Small intestine (tissue), 16 donors: ENCODE measurements at places on chromosomes 12 and 14. TPM values are rescaled to one million over a fixed set of nuclear protein-coding genes. Genes with fewer than 3 reads are reported as not detected.
A peak's percentile ranks its signal among the peaks of the same experiment; 100 is the strongest.

Gene CCDC198
- polyA plus RNA-seq = 90.1 TPM

Gene PSMC6
- 90.1 TPM for polyA plus RNA-seq

Gene DHH
- polyA plus RNA-seq = 2.3 TPM

Gene RTL1
- polyA plus RNA-seq = 0.18 TPM

Gene CLEC1A
- polyA plus RNA-seq = not detected

Gene TAS2R43
- not detected for polyA plus RNA-seq

Gene RNF34
- 31.1 TPM for polyA plus RNA-seq

DNA sequence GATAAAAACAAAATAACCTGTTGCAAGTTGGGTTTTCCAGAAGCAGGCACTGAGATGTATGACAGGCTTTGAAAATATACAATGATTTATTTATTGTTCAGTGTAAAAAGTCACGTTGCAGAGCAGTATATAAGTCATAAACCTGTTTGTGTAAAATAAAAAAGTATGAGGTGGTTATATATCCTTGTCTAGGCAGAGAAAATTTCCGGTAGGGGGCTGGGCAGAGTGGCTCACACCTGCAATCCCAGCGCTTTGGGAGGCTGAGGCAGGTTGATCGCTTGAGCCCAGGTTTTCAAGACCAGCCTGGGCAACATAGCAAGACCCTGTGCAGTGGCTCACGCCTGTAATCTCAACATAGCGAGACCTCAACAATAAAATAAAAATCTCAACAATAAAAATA is 16.2 kb upstream of the PPP1CC start:
- no peak for DNase-seq

DNA sequence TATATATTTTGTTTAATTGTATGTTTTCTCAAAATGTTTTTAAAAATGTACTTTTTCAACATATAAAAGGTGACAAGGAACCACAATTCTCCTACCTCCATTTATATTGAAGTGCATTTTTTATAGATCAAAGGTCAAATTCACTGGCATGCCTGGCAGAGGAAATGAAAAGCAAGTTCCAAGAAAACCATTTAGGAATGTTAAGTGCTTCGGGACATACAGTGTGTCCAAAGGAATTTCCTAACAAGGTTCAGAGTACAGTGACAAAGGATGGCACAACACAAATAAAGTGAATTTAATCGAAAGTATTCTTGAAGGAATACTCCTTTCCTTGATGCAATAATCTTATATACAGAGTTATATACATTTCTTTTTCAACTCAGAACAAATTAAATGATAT is 242.3 kb downstream of the CCER1 start:
- DNase-seq = no peak

DNA sequence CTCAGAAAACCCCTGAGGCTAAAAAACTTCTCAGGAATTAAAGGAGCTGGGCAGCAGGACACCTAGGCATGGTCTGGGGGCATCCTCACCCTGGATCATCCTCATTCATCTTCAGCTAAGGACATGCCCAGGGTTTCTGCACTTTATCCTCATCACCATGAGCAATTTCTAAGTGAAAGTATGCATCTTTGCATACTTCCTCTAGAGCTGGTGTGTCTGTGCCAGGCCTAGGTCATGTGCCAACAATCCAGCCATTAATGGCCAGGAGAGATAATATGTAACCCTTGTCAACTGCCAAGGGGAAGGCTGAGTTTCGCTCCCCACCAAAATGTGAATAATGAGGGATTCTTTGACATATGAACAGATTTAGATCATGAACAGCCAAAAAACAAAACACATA is 160.5 kb downstream of the KITLG start:
- no peak for DNase-seq

DNA sequence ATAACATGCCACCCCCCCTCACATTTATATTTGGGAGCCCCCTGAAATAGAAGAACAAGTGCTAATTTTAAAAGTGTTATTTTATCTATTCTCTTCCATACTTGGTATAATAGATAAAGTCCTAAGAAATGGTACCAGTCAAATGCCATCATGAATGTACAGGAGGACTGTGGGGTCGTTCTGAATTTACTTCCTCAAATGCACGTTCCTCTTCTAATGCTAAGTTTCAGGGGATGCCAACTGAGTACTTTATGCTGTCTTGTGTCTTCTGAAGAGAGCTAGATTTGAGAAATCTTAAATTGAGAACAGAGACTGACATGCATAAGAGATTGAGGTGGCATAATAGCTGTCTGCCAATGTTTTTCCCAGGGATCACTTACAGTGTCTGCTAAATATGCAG is 59.0 kb downstream of the CFAP54 start:
- DNase-seq = no peak

GRCh38 chr12:2583091-2583497 is 211.7 kb upstream of the FKBP4 start:
- peak; percentile 64 for DNase-seq

GRCh38 chr12:18207266-18207665 is 54.1 kb upstream of the PIK3C2G start:
- DNase-seq = no peak

DNA sequence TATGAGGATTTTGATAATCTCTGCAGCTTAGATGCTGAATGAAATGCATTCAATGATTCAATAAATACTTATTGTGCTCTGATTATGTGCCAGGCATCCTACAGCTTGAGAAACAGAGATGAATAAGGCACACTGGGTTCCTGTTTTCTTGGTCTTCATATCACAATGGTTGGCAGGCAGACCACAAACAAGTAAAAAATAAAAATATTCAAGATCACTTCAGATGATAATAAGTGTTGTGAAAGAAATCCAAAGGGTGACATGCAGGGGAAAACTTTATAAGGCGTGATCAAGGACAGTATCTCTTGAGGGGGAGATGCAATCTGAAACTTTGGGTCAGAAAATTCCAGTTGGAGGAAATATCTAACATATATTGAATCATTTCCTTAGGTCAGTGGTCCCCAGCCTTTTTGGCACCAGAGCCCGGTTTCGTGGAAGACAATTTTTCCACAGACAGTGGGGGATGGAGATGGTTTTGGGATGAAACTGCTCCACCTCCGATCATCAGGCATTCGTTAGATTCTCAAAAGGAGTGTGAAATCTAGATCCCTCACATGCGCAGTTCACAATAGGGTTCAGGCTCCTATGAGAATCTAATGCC is 73.7 kb upstream of the RAP1B start:
- DNase-seq = no peak

GRCh38 chr12:111093428-111094142 is 173.2 kb upstream of the MYL2 start:
- no peak for DNase-seq

GRCh38 chr12:118035190-118036041 is 18.9 kb downstream of the RFC5 start:
- peak; percentile 6 for DNase-seq

- DNase-seq = no peak
Observed at GRCh38 chr14:31051023-31051422, 24.8 kb upstream of the STRN3 start.

GRCh38 chr14:89652352-89652751 is 235.3 kb upstream of the FOXN3 start:
- DNase-seq = no peak

DNA sequence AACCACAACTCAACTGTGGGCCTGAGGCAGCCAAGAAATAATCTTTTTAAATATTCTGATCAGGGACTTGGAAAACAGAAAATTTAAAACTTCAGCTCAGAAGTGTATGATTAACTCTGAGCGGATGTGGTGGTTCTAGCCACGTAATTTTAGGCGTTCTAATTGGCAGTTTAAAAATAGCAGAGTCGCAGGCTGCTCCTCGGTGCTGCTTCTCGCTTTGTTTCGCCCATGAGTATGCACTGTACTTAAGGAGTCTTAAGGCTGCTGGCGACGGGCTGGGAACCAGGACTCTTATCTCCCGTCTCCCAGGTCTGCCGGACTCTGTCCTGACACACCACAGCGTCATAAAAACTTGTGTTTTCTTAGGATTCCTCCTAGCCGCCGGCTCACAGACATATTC is 113.4 kb upstream of the PELI2 start:
- peak; percentile 93 for DNase-seq

DNA sequence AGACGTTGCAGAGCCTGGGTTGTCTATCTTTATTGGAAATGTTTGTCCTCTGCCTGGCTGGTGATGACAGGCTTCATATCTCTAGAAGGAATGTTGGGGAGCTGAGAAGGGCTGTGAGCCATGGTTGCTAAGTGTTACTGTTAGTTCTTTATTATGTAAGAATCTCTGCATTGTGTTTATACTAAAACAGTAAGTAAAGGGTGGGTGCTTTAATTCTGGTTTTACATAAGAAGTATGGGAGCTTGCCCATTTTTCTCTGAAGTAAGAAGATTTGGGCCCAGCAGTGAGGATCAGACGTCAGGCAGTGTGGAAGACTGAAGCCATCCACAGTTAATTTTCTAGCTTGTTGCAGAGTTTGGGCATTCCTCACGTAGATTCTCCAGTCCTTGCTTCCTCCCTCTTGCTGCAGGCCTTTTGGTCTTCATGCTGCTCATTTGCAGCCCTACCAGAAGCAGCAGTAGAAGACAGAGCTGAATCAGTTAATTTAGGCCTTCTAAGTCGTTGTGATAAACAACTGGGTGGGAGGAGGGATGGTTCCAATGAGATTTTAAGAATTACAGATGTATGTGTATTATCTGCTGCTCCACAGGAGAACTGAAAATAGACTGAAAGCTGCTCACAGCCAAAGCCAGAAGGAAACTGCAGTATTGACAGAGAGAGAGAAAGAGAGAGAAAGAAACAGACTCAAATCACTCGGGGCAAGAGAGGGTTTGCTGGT is 21.4 kb downstream of the WNT5B start:
- no peak for DNase-seq

DNA sequence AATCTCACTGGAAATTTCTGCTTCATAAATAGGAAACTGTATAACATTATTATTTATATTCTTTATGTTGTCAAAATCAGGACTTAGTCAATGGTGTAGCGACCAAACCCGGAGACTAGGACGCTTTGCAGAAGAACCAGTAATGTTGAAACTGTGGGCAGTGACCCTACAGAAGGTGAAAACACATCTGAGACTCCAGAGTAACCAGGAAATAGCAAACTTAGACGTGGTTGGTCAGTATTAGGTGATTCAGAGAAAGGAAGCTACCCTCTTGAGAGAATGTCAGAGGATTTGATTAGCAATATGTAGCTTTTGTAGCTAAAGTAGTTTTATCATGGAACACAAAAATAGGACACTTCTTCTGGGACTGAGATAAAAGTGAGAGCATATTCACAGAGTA is 381.9 kb downstream of the SLC16A7 start:
- DNase-seq = no peak

- DNase-seq = no peak
Observed at GRCh38 chr12:53644133-53644532, 18.0 kb upstream of the ATF7 start.
